ENCODE measurements at places on chromosomes 11 and 22.
A peak's percentile ranks its signal among the peaks of the same experiment; 100 is the strongest.

DNA sequence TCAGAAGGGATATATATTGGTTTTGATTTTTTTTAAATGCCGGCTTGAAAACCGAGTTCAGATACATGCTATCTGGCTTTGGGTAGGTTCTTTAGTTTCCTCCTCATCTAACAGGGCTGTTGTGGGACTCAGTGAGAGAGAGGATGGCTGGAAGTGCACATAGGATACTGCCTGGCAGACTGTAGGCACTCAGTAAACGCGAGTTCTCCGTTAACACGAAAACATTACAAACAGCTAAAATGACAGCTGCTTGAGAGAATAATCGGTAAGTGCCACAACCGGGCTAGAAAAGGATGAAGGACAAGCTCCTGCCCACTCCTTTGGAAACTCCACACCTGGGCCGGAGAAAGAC, 369 bp downstream of the XRRA1 start:
- peak; percentile 16 for DNase-seq

DNA sequence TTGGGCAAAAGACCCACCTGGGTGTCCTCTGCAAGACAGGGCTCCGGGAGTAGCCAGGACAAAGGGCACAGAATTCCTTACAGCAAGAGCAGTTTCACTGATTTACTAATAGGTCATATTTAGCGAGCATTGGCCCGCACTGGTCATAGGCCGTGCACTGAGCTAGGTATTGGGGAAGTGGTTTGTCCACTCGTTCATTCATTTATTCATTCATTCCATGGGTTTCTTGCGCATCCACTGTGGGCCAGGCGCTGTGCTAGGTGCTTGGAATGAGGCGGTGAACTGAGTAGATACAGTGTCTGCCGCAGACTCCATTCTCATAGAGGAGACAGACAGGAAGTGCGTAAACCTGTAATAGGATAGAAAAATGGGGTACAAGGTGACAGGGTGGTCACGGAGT, 13.2 kb upstream of the LINC01488 start:
- no peak for DNase-seq

DNA sequence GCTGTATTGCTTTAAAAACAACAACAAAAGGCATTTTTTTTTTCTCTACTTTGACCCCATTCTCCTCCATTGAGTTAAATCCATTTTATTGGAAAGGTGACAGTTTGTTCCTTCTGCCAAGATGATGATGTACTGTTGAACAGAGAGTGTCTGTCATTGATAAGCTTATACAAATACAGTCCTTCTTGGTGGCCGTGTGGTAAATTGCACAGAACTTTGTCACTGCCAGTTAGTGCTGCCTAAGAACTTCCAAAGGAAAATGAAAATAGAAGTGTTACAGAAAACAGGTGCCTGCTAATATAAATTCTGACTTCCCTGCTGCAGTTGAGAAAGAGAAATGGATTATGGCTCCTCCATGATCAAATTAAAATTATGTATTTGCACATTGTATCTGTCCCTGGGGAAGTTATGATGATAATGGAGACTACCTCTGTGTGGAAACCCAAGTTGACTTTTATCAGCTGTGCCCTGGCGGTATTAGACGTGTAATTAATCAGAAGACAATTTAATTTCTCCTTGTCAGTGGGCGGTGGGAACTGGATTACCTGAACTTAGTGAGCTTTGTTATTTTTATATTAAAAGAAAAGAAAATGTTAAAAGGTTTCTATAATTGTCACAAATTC, 546.7 kb downstream of the CNTN5 start:
- DNase-seq: no peak

DNA sequence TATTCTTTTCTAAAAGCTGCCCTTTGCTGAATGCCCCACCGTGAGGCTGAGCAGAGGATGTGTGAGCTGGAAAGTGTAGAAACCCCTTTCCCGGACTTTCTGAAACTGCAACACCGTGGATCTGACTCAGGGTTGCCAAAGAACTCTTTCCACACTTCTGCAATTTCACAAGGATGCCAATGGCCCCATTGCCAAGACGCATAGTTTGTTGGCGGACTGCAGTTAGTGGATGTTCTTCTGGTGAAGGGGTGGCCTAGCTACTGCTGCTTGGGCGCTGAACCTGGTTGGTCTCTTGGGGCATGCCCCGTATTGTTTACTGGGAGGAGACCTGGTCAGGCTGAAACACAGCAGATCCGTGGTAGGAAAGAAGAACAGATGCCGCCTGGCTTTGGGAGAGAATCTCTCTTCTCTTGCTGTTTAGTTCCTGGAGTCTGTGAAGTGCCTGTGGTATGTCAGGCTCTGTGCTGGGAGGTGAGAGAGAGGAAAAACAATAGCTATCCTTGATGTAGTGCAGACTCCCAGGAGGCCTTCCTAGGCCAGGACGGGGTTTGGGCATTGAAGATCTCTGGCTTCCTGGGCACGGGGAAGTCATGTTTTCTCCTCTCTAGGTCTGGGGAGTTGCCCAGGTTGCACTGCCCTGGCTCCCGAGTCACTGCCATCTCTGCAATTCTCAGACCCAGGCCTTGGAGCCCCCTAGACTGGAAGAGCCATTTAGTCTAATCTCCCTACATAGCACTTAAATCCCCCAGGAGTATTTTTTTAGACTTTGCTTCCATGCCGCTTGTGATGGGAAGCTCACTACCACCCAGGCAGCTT, 26.9 kb downstream of the CD82 start:
- DNase-seq: no peak

DNA sequence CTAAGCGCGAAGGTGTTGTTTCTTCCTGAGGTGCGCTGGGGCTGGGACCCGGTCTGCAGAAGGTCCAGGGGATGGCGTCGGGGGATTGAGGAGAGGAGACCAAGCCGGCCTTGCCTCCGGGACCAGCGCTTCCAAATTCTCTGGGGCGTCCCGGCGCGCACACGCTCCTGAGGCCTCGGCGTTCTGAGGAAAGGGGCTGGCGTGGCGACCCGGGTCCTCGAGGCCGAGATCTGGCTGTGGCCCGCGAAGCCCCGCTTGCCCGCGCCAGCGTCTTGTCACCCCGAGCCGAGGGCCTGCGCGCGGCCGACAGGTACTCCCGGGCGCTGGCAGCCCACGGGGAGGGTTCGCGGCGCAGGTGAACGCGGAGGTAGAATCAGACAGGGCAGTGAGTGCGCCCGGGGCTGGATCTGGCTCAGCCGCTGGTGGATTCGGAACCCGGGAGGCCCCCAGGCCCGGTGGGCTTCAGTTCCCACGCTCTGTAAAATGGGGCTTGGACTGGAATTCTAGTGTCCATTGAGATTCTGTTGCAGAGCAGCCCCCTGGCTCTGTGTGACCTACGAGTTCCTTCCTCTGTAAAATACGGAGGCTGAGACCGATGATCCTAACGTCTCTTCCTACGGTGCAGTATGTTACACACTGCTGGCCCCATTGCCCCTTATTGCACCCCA, 14.7 kb downstream of the SSH3 start:
- no peak for DNase-seq

DNA sequence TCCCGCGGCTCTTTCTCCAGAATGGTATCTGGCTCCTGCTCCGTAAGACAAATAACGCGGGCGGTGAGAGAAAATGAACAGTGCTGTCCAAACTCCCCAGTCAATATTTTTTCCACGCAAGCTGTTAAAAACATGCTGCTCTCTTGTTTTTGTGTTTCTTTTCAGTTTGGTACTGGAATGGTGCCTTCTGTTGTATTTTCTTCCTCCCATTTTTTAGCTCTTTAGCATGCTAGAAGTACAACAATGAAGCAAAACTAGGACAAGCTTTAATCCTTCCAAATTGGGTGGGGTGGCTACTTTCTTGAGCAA, 599 bp upstream of the PPP2R1B start:
- no peak for DNase-seq

Data from activated CD4-positive, alpha-beta T cell treated with anti-CD3 and anti-CD28 coated beads, Interleukin-2, amount 50 U/mL, for 16 hours (primary cell).